ENCODE measurements at places on chromosomes 6 and 20.
A peak's percentile ranks its signal among the peaks of the same experiment; 100 is the strongest.

DNA sequence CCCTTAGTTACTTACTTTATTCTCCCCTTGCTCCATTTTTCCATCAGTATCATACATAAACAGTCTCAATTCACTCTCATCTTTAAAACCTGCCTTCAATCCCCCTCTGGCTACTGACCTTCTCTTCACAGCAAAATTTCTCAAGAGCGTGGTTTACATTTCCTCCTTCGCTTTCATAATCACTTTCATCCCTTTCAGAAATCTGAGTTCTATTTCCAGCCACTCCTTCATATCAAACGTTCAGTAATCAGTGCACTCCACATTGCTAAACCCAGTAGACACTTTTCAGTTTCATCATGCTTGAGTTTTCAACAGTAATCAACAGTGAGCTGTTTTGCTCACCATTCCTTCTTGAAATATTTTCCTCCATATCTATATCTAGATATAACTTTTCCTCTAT, 176.7 kb upstream of the HSF2 start:
- no peak for DNase-seq

- DNase-seq: no peak
Observed at GRCh38 chr6:78942446-78942845, 75.1 kb downstream of the IRAK1BP1 start.

DNA sequence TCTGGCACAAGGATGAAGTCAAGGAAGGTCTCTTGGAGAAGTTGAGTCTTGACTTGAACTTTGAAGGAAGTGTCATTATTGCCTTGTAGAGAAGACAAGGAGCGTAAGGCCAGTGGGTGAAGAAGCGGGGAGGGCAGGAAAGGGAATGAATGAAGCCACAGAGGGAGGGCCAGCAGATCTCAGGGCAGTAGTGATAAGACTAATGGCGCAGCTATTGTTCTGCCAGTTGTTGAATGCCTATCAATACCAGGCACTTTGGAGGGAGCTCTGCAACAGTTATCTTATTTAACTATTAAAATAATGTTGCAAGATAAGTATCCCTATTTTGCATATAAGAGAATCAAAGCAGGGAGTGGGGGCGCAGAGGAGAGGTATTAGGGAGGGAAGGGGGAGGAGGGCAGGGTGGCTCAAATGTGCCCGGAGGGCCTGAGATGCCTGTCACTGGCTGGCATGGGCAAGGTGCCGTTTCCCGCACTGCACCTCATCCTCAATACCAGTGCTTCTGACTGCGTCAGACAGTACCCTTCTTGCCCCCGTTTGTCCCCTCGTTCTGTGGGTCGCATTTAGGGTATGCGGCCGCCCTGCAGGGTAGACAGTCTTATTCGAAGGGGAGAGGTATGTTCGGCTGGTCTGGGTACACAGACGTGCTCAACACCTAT, 109.8 kb downstream of the ZDHHC14 start:
- no peak for DNase-seq

DNA sequence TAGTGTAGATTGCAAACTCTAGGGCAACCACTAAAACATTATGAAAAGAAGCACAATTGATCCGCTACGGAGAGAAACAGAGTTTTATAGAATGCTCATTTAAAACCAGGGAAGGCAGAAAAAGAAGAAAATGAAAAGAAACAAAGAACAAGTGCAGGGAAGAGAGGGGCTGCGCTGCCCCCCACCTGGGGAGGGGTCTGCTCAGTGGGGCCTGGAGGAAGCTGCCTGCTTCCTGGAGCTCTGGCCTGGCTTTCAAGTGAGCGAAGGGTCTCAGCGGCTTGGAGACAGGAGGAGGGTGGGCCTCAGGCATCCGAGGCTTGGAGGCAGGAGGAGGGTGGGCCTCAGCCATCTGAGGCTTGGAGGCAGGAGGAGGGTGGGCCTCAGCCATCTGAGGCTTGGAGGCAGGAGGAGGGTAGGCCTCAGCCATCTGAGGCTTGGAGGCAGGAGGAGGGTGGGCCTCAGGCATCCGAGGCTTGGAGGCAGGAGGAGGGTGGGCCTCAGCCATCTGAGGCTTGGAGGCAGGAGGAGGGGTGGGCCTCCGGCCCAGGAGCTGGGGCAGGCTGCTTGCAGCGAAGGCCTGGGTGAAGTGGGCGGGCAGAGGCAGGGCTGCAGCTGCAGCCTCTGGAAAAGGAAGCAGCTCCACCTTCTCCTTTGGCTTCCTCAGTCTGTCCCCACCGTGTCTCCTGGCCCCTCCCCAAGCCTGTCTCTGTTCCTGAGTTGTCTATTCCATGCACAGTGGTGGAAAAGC, 406.3 kb downstream of the TAF4 start:
- DNase-seq: no peak

DNA sequence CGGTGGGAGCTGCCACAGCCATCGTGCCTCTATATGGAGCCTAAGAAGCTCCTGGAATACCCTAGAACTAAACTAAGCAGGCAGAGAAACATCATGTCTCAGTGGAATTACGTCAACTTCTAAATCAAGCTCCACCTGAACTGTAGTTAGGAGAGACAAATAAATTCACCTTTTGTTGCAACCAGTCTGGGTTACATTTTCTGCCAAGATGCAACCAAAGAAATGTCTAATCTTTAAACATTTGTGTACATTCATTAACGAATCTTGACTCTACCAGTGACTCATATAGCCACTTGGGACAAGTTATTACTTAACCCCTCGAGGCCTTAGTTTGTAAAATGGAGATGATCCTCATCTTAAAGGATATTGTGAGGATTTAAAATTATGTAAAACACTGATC, 8.9 kb downstream of the PTPRK start:
- no peak for DNase-seq

DNA sequence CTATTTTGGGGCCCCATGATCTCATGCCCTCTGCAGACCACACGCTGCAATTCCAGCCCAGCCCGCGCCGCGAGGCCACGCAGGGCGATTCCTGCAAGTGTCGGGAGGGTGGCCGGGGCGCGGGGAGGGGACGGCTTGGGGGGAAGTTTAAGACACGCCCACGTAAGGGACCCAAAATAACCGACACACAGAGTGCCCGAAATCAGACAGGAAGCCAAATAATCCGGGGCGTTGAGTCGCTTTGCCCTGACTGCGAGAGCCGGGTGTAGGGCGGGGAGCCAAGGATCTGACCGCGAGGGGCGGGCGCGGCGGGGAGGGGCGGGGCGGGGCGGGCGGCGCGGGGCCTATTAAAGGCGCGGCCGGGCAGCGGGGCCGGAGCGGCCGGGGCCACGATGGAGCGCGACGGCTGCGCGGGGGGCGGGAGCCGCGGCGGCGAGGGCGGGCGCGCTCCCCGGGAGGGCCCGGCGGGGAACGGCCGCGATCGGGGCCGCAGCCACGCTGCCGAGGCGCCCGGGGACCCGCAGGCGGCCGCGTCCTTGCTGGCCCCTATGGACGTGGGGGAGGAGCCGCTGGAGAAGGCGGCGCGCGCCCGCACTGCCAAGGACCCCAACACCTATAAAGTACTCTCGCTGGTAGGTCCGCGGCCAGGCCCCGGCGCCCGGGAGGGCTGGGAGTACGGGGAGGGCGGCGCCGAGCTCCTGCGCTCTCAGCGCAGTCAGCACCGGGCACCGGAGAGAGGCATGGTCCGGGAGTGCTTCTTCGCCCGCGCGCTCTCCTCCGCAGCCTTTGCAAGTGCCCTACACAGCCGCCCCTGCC, at the start of gene ENPP1:
Gene ENPP1, plus strand, starts transcription at position 377 of the 816 bp plus-strand sequence. Its CDS starts 16 bp downstream, at position 393.
- DNase-seq: peak; percentile 46

DNA sequence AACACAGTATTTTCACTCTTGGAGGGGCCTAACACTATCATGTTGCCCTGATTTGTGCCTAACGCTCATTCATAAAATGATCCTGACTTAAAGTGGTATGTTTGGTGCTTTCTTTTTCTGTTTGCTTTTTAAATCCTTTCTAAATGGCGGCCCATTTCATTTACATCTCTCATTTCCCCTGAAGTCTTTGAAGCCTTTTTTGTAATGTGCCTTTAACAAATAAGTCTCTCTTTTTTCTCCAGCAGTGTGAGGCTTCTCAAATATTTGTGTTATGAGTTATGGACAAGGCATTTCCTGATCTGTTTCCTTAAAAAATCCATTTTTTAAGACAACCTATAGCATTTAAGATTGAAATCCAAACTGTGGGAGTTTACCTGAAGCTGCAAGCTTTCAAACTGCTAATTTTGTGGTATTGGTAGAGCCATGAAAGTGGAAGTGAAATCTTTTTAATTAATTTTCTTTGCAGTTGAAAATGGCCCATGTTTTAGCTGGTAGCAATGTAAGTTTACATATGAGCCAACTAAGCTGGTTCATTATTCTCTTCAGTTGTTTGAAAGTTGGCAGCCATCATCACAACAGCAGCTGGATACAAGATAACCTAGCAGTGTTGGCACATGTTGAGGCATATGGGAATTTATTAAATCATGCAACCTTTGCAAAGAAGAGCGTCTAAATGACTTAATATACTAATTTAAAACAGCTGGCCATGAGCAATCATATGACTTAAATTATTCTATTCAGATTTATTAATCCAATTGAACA, 469.7 kb downstream of the CDKAL1 start:
- DNase-seq: no peak

- DNase-seq: no peak
Observed at GRCh38 chr6:125670568-125670967, 78.9 kb upstream of the HEY2 start.

- DNase-seq: no peak
Observed at GRCh38 chr6:44665683-44666082, 278.2 kb downstream of the CDC5L start.

DNA sequence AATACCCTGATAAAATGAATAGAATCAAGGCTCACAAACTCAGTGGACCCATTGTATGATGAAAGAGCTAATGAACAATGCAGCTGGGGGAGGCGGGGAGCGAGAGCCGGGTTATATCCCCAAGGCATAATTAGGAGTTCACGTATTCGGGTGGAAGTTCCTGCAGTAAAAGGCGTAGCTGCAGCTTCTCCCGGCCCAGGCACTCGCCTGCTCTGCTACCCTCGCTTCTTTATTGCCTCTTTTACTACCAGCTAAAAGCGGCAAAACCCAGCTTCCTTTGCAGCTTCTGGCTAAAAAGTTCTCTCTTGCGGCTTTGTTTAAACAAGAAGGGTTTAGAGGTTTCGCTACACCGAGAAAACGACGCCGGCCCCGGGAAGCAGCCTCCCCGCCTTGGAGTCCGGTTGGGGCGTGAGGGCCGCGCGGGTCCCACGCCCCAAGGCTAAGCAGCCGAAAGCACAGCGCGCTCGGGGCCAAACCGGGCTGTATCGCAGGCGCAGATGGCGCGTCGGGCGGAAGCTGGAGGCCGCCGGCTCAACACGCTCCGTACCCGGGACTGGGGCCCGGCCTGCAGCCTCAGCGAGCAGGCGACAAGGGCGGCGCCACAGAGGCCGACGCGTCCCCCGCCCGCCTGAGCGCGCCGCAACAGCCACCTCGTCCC, 1.6 kb downstream of the ZBTB2 start:
- no peak for DNase-seq

DNA sequence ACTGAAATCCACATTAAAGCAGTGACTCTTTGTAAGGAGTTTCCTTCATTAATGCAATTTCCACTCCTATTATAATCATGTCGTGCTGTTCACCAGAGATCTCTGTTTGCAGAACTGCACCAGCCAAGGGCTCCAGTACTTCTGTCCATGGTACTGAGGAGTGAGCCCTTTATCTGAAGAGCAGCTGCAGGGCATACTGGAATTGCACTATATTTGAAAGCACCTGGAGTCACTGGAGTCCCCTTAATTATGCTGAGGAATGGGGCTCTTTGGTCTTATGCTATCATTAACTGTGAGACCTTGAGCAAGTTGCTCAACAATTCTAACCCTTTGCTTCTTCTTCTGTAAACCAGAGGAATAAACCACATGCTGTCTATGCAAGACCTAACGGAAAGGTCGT, 61.7 kb upstream of the NUP153 start:
- DNase-seq: no peak

- DNase-seq: no peak
Observed at GRCh38 chr6:137162692-137163306, 10.6 kb downstream of the IL22RA2 start.

GRCh38 chr20:43939762-43940121, 25.1 kb downstream of the TOX2 start:
- no peak for DNase-seq

GRCh38 chr6:158328952-158329351, 16.7 kb downstream of the TULP4 start:
- DNase-seq: no peak

- DNase-seq: no peak
Observed at GRCh38 chr6:103769431-103769830, 1090.3 kb downstream of the HACE1 start.

- no peak for DNase-seq
Observed at GRCh38 chr6:37761554-37762271, 57.8 kb upstream of the ZFAND3 start.

- DNase-seq: peak; percentile 7
Observed at GRCh38 chr6:116616737-116617053, 416 bp downstream of the RSPH4A start.

- DNase-seq: no peak
Observed at GRCh38 chr6:108831104-108831503, 17.1 kb upstream of the ARMC2 start.

GRCh38 chr6:11416936-11417576, 120.5 kb upstream of the TMEM170B start:
- no peak for DNase-seq

DNA sequence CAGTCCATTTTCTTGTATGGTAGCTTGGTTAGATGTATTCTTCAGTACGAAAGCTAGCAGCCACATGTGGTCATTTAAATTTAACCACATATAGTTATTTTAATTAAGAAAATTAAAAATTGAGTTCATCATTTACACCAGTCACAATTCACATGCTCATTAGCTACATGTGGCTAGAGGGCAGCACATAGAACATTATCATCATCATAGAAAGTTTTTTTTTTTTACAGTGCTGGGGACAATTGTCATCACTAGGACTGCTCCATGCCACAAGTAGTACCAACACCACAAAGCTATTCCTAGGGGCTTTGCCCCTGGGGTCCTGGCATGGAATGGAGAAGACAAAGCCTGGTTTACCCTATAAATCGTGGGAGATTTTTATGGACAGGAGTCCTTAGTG, 30.5 kb downstream of the PLCB4 start:
- DNase-seq: no peak

- DNase-seq: no peak
Observed at GRCh38 chr6:118581489-118581959, 33.4 kb downstream of the PLN start.

DNA sequence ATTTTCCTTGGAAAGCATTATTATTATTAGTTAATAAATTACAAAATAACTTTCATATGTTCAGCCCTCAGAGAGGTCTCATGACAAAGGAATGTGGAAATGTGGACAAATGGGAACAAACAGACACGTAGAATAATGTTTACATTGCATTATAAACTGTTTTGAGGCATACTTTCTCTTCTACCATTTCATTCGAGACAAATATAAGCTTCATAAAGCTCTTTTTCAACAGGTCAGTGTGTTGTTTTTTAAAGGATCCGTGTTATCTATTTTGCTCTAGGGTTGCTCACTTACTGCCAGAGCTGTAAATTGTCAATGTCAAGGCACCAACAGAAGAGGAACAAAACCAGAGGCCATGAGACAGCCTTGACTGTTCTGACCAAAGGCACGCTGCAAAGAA, 256.8 kb downstream of the PHACTR1 start:
- DNase-seq: no peak

DNA sequence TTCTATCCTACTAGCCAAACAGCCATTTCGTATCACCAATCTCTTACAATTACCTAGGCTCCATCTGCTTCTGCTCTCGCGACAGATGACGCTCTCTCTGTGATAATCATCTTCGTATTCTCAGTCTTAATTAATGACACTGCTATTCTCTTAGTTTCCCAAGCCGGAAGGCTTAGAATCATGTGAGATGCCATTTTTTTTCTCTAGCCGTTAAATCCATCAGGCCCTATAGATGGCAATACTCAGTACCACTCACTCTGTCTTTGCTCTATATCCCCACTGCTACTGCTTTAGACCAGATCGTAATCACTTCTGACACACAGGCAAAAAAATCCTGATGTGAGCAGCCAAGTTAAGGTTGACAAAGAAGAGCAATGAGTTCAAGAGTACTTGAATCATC, 2.1 kb upstream of the THEMIS start:
- no peak for DNase-seq
